ENCODE measurements at places on chromosomes 12 and 14.

GRCh38 chr12:113933201-113933786 lies 32.8 kb downstream of the RBM19 start:
- no peak for DNase-seq

DNA sequence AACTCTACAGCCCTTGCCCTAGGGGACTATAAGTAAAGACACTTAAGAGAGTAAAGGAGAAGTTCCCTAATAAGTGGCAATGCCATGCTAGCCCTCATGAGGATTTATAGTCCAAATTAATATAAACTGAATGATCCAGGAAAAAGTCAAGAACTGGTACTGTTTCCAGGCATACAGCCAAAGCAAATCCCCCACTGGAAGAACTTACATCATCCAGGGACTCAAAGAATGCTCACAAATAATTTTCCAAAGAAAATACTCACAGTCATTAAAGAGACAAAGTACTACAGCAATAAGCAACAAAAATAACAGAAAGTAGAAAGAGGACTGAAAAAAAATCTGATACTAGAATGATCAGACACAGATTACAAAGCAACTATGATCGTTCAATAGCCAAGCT lies 79.7 kb upstream of the RAP1B start:
- no peak for DNase-seq

DNA sequence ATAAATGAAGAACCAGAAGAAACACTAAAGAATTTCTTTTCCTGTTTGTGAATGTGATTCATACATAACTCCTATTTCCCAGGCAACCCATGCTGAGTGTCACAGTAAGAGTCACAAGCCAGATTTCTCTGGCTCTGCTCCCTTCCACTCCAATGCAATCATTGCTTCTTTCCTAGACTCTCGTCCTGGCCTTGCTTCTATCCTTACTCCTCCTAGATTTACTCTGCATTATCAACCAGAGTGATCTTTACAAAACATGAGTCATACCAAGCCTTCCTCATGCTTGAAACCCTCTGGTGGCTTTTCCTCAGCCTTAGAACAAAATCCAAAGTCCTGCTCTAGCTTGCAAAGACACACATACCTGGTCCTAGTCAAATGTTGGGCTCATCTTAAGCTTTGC lies 13.3 kb downstream of the IL22 start:
- no peak for DNase-seq

- DNase-seq: no peak
Measured at GRCh38 chr14:88166616-88167015, 156.5 kb downstream of the KCNK10 start.

DNA sequence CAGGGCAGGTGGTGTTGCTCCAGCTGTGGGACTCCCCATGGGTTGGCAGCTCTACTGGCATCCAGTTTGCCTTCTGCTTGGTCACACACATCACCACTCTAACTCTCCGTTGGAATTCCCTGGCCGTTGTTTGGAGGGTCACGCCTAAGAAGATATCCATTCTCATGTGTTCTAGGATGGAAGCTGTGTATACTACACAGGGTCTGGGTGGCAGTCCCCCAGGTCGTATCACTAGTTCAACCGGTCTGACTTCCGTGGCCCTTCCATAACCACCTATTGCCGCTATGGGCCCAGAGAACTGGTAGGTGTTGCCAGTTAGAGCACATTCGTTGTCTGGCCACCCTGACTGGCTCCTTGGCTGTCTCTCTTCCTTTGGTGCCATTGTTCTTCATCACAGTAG lies 456.3 kb downstream of the TMEM121 start:
- DNase-seq: no peak

DNA sequence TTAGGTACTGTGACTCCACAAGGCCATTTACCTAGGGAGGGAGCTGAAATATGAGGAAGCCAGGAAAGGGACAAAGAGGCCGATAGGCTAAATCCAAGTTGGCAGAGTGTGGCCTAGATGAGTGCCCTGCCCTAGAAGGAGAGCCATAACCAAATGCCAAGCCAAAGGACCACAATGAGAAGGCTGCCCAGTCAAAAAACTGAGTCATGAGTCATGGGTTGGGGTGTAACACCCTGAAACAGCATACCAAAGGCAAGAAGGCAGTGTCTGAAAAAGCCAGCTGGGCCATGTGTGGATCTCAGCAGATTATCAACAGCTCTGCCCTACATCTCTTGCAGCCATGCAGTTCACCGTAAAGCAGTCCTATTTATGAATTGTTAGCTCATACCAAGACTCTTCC lies 171.7 kb downstream of the PHLDA1 start:
- no peak for DNase-seq

DNA sequence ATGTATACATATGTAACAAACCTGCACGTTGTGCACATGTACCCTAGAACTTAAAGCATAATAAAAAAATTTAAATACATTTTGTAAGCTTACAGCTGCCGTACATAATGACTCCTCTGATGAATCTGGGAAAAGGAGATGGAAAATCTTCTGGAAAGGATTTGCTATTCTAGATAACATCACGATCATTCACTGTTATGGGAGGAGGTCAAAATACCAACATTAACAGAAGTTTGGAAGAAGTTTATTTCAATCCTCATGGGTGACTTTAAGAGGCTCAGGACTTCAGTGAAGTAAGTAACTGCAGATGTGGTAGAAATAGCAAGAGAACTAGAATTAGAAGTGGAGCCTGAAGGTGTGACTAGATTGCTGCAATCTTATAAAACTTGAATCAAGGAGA lies 172.2 kb downstream of the SLC16A7 start:
- no peak for DNase-seq

DNA sequence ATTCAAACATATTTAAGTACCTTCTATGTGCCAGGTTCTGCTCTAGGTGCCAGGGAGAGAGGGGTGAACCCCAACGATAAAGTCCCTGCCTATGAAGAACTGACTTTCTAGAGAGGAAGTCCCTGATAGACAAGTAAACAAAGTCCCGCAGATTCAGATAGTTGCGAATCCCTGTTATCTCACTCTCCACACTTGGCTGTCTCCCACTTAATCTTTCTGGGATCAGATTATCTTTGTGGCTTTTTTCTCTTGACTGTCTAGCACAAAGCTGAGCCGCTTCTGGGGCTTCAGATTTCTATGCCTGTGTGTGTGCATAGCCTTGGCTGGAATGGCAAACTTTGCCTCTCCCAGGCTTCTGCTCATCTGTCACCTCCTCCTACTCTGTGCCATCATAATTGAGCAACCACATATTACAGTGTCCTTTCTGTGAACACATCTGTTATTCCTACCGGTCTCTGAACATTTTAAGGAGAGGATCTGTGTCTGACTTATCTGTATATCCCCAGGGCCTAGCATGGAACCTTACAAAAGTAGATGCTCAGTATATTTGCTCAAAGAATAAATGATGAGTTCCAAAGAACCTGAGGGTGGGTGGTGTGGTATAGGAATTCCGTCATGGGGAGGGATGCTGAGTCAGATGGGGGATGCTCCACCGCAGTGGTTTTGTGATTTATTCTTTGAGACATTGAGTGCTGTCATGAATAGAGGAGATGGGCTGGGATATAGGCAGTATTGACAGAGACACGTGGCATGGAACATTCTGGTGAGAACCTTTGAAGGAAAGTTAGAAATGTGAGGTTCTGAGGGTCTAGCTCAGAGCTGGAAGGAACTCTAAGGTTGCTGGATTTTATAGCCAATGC lies 28.5 kb downstream of the RGS6 start:
- DNase-seq: no peak

- DNase-seq: peak; percentile 79
Measured at GRCh38 chr12:109595321-109595902, 21.8 kb downstream of the MVK start.

DNA sequence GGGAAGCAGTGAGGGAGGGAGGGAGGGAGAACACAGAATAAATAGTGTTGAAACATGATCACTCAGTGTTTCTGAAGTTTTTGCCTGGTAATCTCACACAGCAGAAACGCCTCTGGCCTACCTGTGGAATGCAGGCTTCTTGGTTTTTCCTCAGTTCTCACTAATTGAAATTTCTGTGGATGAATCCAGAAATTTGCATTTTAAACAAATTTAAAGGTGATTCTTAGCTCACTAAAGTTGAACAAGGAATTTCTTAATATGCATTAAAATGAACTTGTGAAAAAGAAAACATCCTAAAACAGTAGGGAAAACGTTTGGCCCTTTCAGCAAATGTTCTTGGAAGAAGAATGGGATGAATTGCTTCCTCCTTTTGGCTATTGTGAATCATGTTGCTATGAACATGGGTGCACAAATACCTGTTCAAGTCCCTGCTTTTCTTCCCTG lies 1.4 kb downstream of the RNASE9 start:
- DNase-seq: no peak

DNA sequence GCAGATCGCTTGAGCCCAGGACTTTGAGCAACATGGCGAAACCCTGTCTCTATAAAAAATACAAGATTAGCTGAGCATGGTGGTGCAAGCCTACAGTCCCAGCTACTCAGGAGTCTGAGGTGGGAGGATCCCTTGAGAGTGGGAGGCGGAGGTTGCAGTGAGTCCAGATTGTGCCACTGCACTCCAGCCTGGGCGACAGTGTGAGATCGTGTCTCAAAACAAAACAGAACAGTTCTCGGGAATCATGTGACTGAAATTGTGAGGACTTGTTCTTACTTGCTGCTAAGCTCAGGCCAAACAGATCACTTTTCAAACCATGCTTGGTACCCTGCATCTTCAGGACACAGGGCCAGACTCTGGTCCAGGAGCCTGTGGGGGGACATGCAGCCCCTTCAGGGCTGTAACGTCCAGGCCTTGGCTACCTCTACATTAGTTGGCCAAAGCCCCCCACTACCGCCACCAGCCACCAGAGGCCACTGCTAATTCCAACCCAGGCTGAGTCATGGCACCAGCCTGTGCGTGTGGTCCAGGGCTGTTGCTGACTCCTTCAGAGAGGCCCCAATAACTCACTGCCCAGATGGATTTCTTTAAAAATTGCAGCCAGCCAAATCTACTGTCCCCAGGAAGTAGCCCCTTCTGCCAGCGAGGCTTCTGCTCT lies 33.4 kb upstream of the SYNDIG1L start:
- peak; percentile 26 for DNase-seq

DNA sequence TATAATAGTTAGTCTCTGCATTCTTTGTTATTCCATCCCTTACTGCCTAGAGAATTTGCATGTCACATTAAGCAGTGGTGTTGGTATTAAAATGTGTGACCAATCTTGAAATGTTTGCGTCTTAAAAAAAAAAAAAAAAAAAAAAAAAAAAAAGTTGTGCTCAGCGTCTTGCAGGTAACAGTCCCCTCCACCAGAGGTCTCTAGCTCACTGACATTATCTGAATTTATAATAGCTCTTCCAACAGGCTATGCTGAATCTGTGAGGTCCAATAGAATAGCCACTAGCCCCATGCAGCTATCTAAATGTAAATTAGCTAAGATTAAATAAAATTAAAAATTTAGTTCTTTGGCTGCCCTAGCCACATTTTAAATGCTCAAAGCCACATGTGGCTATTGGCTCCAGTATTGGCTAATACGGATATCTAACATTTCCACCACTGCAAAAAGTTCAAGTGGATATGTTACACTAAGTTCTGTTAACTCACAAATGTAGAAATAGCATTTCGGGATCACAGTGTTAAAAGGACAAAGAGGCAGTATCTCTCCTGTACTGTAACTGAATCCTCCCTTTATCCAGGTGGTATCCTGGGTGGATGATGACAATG lies 28.7 kb downstream of the NKX2-8 start:
- peak; percentile 49 for DNase-seq

- DNase-seq: no peak
Measured at GRCh38 chr12:57461276-57461916, 1.8 kb downstream of the GLI1 start.

DNA sequence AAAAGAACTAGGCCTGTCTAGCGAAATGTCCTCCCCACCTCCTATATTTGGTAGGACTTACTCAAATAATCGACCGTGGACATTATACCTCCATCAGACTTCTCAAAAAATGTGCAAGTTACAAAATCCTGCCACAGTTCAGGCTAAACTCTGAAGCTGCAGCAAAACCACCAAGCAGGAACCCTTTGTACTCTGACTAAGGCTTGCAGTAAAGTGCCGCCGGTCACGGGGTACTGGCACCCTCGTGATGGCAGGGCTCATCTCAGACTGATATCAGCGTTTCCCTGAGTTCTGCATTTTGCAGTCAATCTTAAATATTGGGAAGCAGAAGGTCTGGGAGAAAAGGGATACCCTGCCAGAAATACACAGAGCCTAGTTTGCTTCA lies 17.1 kb downstream of the SLC11A2 start:
- peak; percentile 82 for DNase-seq

DNA sequence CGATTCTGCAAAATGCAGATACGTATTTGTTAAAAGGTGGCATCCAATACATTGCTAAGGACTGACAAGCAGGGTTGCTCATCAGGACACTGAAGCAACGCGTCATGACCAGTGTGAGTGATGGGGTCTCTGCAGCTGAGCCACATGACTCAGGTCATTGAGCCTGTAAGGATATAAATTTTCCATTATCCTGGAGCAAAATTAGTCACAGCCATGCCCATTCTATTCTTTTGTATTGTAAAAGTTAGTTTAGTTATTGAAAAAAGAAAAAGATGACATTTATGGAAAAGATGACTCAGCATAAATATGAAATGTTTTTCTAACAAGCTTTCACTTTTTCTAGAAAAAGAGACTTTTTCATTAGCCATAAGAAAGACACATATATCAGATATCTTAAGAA lies 268.0 kb upstream of the TMEM132C start:
- DNase-seq: no peak

- DNase-seq: no peak
Measured at GRCh38 chr14:57502586-57503254, 9.1 kb upstream of the CCDC198 start.

- DNase-seq: no peak
Measured at GRCh38 chr14:104435147-104436046, 144.2 kb upstream of the C14orf180 start.

- DNase-seq: no peak
Measured at GRCh38 chr14:105492971-105493871, 2.2 kb downstream of the TEDC1 start.

DNA sequence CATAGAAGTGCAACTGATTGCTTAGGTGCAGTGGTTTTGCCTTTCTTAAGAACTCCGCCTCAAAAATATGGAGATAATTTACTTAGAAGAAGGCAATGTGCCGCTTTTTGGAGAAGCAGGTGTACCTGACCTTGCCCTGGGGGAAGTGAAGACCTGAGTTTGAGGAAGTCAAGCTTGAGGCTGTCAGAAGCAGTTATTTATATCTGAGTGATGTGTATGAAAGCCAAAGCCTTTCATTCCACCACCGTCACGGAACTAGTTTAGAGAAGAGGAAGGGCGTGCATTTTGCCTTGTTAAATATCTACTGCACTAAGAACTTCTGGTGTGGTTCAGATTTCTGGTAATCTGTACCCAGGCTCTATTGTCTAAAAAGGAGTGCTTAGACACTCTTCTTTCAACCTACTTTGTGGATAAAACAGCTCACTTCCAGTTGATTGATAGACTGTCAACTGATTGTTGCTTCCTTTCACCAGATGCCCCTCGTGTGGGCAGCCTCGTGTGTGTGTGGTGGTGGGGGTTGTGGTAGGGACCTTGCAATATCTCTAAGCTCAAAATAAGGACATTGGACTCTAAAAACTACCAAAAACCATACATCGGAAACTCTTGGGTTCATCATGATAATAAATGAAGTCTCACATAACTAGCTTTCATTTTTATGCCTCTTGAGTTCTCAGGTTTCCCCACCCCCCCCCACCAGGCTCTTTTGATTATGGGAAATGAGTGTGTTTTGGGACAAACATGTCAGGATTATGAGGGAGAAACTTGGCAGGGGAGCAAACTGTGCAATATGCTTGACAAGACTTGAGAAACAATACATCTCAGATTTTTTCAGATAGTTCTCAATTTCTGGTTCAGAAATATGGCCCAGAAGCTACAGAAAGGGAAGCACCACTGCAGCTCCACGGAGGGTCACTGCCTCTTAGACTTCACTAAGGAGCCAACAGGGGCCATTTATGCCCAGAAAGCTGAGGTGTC lies 78.6 kb downstream of the ARF6 start:
- peak; percentile 78 for DNase-seq

Measured in MV-4-11 (cell line).